ENCODE measurements at places on chromosomes 5 and 9. TPM values are rescaled to one million over a fixed set of nuclear protein-coding genes. Genes with fewer than 3 reads are reported as not detected.

DNA sequence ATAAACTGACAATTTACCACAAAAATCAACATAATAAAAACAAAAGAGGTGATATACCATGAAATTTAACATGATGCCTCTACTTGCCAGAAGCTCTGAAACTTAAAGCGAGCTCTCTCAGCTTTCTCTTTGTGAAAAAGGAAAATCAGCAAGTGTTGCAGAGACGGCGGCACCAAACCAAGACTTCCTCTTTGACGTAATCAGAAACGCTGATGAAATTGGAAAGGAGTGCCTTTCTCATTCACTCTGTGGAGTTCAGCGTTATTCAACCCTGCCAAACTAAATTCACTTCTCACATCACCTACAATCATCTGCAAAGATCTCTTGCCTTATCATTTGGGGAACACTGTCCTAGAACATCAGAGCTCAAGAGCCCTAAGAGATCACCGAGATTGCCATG lies 32.2 kb downstream of the ANXA6 start:
- no peak for DNase-seq

GRCh38 chr9:16964228-16964627 lies 93.8 kb upstream of the BNC2 start:
- no peak for DNase-seq

- no peak for DNase-seq
These were observed 17.3 kb downstream of the EEIG1 start for GRCh38 chr9:127963359-127964064.

DNA sequence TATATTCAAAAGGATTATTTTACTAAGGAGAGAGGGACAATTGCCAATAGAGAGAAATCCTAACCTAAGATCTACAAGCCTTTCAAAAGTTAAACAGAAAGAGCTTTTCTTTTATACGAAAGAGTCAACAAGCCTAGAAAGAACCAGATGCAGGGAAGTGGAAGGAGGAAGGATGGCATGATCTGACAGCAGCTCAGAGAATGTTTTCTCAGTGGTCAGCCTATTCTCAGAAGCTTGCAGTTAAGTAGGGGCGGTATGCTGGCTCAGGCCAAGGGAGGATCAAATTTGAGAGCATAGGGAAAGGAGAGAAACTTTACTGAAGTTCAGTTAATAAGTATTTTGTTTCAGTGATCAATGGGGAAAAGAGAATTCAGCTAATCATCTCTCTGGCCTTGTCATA lies 88.0 kb upstream of the FTMT start:
- DNase-seq, result no peak

DNA sequence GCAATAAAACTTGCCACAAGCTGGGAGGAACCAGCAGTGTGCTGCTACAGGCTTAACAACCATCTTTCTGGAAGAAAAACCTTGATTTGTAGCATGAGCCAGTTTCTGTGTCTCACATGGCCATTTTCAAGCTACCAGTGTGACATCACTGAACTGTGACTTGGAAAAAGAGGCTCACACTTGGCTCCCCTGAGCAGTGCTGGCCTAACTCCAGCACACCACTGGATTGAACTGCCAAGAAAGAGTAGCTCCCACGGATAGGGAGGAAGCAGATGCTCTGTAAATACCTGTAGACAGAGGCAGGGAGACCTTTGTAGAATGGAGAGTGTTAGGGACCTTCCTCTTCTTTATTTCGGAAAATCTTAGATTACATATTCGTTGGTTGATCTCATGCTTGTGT lies 197.9 kb downstream of the SH3GL2 start:
- no peak for DNase-seq

DNA sequence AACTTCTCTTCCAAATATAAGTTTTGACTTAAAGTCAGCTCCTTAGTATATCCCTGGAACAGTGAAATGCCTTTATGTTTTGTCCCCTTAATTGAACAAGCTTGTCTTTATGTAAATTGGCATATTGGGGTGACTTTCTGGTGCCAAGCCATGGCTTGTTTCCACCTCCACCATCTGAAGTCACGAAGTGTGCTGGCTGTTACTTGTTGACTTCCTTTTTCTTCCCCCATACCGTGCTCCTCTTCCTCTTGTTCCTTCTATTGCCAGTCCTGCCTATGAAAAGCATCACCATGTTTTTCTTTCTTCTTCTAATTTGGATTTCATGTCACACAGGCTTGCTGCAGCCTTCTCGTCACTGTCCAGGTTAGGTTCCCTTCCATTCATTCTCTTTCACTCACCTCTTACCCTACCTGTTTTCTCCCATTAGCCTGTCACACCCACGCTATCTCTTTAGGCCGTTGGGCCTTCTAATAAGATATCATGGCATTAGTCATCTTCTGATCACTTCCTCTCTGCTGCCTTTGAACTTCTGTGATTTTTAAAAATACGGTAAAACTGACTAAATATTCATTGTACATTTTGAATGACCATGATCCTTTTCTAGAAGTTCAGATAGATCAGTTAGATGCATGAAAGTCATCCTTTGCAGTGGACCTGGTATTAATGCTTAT lies 48.1 kb downstream of the IQGAP2 start:
- DNase-seq, result no peak

DNA sequence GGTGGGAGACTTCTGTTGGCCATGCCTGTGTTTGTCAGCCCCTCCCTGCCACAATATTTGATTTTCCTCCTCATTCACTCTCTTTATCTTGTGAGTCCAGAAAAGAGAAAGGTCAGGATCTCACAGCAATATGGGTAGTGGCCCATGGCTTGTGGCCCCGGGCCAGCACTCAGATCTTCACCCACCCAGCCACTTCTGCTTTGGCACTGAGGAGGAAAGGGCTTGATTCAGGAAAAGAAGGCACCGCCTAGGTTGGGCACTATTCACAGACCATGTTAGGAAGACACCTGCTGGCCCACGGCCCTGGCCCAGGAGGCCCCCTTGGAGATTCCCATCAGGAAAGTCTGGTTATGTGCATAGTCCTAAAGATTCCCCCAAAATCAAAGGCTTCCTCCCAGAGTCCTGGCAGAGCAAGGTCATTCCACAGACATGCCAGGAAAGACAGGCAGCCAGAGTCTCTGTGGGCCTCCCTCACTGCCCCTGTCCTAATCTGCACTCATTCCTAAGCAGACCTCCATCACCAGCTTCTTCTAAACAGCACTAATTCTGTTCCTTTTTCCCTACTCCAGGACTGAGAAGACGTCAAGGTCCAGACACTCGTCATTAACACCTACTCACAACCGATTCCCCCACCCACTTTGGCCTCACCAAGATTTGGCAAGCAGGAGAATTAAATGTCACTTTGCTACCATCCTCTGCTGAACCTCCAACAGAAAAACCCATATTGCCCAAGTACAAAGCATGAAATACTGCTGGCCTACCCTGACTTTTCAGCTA lies 179.3 kb downstream of the DEPDC1B start:
- no peak for DNase-seq

- DNase-seq, result no peak
These were observed 36.0 kb downstream of the NUP188 start for GRCh38 chr9:128983536-128983935.

DNA sequence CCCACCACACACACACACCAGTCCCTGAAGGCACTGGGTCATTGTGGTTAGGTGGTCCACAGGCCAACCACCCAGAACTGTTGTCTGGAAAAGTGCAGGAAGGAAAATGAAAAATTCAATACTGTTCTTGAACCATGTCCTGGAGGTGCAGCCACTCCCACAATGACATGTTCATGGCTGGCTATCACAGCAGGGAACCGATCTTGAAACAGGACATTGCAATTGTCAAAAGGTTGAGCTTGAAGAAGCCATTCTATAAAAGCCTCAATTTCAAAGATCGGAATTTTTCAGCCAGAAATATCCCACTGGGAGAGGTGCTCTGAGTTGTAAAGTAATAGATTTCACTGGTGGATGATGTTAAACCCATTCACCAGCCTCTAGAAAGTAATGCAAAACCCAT lies 218.2 kb downstream of the GNA14 start:
- no peak for DNase-seq

- no peak for DNase-seq
These were observed 5.7 kb upstream of the WNT8A start for GRCh38 chr5:138078006-138078643.

GRCh38 chr5:112183103-112183711 lies 235.9 kb downstream of the EPB41L4A start:
- no peak for DNase-seq

- no peak for DNase-seq
These were observed 18.0 kb downstream of the HK3 start for GRCh38 chr5:176881021-176881749.

DNA sequence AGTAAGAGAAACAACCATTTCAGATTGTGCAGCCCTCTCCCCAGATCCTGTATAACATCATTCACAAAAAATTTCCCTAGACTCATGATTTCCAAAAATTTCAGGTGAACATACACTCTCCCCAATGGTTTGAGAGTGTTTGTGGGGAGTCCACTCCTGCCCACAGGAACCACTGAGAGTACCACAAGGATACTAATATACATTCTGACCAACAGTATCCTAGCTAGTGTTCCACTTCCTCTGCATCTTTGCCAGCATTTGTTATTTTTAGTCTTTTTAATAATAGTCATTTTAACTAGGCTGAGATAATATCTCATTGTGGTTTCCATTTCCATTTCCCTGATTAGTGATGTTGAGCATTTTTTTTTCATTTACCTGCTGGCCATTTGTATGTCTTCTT lies 155.4 kb downstream of the DTWD2 start:
- no peak for DNase-seq

- no peak for DNase-seq
These were observed 12.2 kb downstream of the ABCA1 start for GRCh38 chr9:104915753-104916152.

DNA sequence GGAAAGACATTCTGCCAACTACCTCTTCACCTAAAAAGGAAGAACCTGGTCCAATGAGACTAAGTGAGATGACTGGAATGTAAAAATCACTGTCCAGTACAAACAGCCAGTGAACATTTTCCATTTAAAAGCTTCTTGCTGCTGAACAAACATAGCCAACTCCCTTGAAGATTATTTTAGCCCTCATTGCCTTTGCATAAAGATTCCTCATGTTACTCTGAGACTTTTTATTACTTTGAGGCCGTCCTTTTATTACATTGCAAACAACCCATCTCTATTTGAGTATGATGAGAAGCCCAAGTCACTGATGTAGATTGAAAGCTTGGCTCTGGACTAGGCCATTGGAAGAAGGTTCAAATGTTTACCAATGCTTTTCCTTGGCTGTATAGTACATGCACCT lies 649.8 kb downstream of the CETN3 start:
- DNase-seq, result no peak

Gene SPINK1
- 3.7 TPM for total RNA-seq

Gene WNT8A
- not detected for total RNA-seq
